HT-29 (cell line): ENCODE measurements at places on chromosomes 6 and 20. TPM values are rescaled to one million over a fixed set of nuclear protein-coding genes. Genes with fewer than 3 reads are reported as not detected.

DNA sequence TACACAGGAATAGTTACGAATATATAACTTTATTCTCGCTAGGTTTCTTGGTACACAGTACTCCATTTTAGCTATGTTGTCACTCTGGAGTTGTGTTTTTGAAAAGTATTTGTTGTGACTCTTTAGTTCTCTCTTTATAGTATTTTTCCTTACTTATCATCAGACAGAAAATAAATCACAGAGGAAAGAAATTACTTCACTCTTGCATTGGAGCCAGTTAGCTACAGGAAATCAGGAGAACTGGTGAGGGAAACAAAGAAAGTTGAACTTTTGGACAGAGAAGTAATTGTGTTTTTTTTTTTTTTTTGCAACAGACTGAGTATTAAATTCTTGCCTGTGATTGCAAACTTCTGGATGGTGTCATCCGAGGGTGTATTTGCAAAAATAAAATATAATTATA lies 33.9 kb downstream of the DSE start:
- DNase-seq: no peak

The SUMO4 gene
- total RNA-seq: 0.31 and 0.44 TPM in 2 replicates

The HLA-F gene
- 10.9 and 15.5 TPM in 2 replicates for total RNA-seq

GRCh38 chr6:111478749-111479148 lies 4.3 kb downstream of the REV3L start:
- DNase-seq: peak; percentile 58

The UBE2C gene
- total RNA-seq: 284 and 289 TPM in 2 replicates

- no peak for DNase-seq
Observed at GRCh38 chr6:152458648-152459644, 178.2 kb downstream of the SYNE1 start.

- DNase-seq: peak; percentile 71
Observed at GRCh38 chr20:40317156-40317790, 371.8 kb downstream of the MAFB start.

The KIF25 gene
- total RNA-seq: not detected in 2 replicates

DNA sequence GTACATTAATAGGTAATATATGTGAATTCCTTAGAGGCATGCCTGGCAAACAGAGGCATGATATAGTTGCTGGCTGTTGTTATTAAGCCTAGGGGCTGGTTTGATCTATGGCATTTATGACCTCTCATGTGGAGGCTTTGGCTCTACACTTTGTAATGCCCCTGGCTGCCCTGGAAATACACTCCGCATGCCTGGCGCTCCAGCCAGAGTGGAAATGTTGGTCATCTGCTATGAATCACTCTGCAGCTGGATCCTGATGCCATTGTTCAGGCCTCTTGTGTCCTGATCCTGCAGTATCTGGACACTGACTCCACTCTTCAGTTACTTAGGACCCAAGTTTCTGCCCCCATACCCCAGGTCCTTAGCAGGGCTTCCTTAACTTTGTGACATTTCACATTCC lies 200.5 kb upstream of the PCSK2 start:
- no peak for DNase-seq

GRCh38 chr6:3808759-3809514 lies 40.2 kb upstream of the FAM50B start:
- DNase-seq: peak; percentile 62

GRCh38 chr6:135185483-135185882 lies 4.4 kb downstream of the MYB start:
- no peak for DNase-seq

DNA sequence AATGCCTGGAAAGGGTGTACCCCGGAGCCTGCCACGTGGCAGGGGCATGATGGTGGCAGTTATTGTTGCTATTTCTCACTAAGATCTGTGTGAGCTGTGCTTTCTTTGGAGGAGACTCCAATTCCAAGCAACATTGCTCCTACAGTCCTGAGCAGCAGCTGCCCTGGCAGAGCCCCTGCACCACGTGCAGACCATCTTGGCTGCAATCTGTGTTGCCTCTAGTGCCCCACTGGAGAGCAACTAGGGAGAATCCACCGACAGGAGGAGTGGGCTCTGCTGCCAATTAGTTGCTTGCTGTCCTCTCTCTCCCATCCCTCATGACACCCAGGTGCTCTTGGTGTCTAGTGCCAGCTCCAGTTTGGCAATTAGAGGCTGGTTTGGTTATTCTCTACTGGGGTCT lies 116.0 kb downstream of the PXDC1 start:
- no peak for DNase-seq

The SESN1 gene
- total RNA-seq: 11.9 and 12.1 TPM in 2 replicates

DNA sequence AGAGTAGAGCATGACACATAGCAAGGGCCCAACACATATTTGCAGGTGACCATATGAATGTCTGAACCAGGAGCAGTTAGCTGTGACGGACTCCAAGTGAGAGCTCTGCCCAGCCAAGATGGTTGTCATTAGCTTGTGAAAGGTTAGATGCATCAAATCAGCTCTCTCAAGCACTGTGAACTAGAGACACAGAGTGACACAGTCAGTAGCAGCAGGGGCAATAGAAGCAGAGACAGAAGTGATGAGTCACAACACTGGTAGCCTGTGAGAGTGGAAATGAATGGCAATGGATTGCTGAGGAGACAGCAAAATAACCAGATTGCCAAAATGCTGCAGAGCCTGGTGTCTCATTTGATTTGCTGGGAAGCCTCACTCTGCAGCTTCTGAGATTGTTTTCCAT lies 558.9 kb downstream of the PKHD1 start:
- no peak for DNase-seq

GRCh38 chr20:39282619-39283092 lies 320.5 kb downstream of the DHX35 start:
- DNase-seq: no peak

DNA sequence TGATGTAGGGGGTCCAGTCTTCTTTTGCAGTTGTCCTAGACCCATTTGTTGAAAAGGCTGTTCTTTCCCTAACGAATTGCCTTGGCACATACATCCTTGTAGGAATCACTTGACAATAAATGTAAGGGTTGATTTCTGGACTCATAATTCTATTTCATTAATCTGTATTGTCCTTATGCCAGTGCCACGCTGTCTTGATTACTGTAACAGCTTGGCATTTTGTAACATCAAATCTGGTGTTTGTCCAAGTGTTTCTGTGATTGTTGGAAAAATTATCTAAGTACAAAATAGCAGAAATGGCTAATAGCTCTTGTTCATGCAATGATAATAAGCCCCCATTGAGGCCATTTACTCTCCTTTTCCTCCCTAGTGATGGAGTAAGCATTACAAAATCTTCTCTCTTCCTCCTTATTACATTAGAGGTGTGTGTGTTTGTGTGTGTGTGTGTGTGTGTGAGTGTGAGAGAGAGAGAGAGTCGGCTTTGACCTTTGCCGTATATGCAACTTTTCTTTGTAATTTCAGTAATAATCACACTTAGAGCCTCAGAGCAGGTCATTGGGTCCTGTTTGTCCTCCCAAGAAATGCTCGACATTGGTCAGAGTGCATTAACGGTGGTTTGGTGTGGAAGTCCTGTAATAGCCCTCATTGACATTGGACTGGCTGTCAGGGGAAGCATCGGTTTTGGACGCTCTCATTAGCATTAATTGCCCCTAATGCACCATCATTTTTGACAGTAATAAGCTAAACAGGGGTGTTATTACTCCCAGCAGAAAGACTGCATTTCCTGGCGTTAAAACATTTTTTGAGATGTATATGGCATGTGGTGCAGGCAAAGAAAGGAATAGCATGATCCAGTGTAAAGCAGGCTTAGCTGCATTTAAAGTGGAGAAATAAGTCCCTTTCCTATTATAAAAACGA lies 40.7 kb upstream of the MROH8 start:
- no peak for DNase-seq

- DNase-seq: no peak
Observed at GRCh38 chr6:166728884-166729530, 102.0 kb upstream of the RPS6KA2 start.

GRCh38 chr6:35321091-35321490 lies 21.3 kb upstream of the PPARD start:
- DNase-seq: no peak

The GPSM3 gene
- total RNA-seq: 2.2 and 4.7 TPM in 2 replicates

The OTOR gene
- not detected in 2 replicates for total RNA-seq

GRCh38 chr6:25279748-25280343 lies 672 bp downstream of the CARMIL1 start:
- peak; percentile 64 for DNase-seq
